IPS-NIHi11 (cell line): ENCODE measurements at places on chromosomes 5 and 9.

- DNase-seq, result no peak
Observed at GRCh38 chr5:173041881-173042762, 14.0 kb upstream of the CREBRF start.

DNA sequence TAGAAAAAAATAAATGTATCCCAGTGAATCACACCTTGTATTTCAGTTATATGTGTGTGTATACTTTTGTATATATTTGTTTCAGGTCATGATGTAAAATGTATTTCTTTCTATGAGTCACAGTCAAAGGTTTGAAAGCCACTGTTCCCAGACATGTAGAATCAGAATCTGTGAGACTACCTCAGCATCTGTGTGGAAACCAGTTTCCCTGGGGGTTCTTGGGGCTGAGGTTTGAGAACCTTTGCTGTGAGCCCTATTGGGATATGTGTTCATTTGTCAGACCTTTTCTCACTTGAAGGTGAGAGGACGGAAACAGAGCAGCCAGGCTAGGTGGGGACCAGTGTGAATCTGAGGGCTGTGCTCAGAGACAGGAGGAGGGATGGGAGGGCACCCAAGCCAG lies 78.7 kb upstream of the SAP30L start:
- no peak for DNase-seq

DNA sequence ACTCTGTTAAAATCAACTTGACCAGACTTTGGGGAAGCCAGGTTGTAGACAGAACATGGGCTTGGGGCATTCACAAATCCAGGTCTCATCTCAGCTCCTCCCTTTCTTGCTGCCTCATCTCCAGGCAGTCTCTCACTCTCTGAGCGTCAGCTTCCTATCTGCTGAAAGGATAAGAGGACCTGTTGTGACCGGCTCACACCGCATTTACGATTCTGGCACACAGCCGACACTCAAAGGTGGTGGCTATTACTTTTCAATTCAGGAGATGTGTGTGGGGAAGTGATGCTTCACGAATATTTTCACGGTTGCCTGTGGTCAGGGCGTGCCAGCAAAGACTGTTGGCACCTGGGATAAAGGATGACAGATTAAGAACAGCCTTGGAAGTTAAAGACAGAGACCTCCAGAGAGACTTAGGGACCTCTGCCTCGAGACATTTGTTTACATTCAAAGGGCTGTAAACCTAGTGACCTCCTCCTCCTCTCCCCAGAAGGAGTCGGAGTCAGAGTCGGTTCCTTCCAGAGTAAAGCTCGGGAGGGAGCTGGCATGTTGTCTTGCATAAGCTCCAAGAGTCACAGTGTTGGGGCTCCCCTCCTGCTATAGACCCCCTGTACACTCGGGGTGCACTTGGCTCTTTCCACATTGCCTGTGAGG lies 83.2 kb downstream of the AK8 start:
- DNase-seq, result no peak

GRCh38 chr9:2413160-2413805 lies 208.3 kb upstream of the VLDLR start:
- DNase-seq, result no peak

- DNase-seq, result no peak
Observed at GRCh38 chr5:124910354-124911016, 164.0 kb upstream of the ZNF608 start.

GRCh38 chr5:11792621-11793020 lies 111.6 kb downstream of the CTNND2 start:
- no peak for DNase-seq

- no peak for DNase-seq
Observed at GRCh38 chr9:8705861-8706260, 906.3 kb upstream of the DMAC1 start.

GRCh38 chr5:76615759-76616158 lies 7.4 kb downstream of the F2RL2 start:
- no peak for DNase-seq

- no peak for DNase-seq
Observed at GRCh38 chr5:16673241-16674201, 56.7 kb upstream of the RETREG1 start.

GRCh38 chr5:72107901-72108201 lies 576 bp downstream of the MAP1B start:
- peak; percentile 40 for DNase-seq

- DNase-seq, result peak; percentile 36
Observed at GRCh38 chr5:59356813-59357380, 536.6 kb downstream of the PDE4D start.

GRCh38 chr5:172945151-172945550 lies 14.1 kb upstream of the RPL26L1 start:
- DNase-seq, result no peak

DNA sequence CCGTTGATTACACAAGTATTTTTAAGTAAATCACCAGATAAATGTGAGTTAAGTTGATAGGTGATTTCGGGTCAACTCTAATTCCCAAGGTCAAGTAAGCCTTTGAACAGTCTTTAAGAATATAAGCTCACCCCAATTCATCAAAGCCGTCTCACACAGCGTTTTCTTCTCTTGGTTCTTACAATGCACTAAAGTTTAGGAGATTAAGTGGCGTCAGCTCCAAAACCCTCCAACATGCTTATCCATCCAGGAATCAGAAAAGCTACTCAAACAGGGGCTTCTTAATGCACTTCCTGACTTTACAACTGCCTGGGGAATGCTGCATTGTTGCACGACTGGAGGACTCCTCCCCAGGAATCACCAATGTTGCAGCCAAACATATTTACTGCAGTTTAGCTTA lies 206.2 kb upstream of the EFNA5 start:
- DNase-seq, result no peak
